ENCODE measurements at places on chromosomes 5 and 9. TPM values are rescaled to one million over a fixed set of nuclear protein-coding genes. Genes with fewer than 3 reads are reported as not detected.

Gene GPX8
- 155 TPM for total RNA-seq

Gene OR1J2
- not detected for total RNA-seq

Gene MAMDC2
- total RNA-seq: 3.4 TPM

Gene GPR150
- 0.34 TPM for total RNA-seq

Gene CDHR2
- not detected for total RNA-seq

Gene ERAP2
- 103 TPM for total RNA-seq

Gene ADGRV1
- total RNA-seq: 0.47 TPM

Gene TRIM36
- 3.6 TPM for total RNA-seq

Gene DUSP1
- total RNA-seq: 80.5 TPM

Gene PCDHA1
- not detected for total RNA-seq

Gene SOHLH1
- total RNA-seq: not detected

Gene HNRNPH1
- total RNA-seq: 265 TPM

Gene UBQLN1
- 165 TPM for total RNA-seq

Gene C5orf52
- total RNA-seq: not detected

Gene CD14
- total RNA-seq: not detected

Gene SHOC1
- 0.02 TPM for total RNA-seq

Gene CCDC112
- total RNA-seq: 4.8 TPM

Gene PCDHA6
- not detected for total RNA-seq

Gene TAF11L14
- total RNA-seq: not detected

Gene FCN2
- not detected for total RNA-seq

Gene PDE6A
- 0.02 TPM for total RNA-seq

Gene IFNA13
- total RNA-seq: not detected

Gene TEX10
- total RNA-seq: 35.2 TPM

Gene TMEM215
- not detected for total RNA-seq

Gene SPATA31D1
- not detected for total RNA-seq

Gene CLTB
- 76.4 TPM for total RNA-seq

Gene LAMC3
- total RNA-seq: not detected

Gene SLC6A7
- not detected for total RNA-seq

Gene MAP3K1
- total RNA-seq: 15.4 TPM

Gene IER5L
- total RNA-seq: 43.1 TPM

Gene OTULINL
- total RNA-seq: 24.7 TPM

Gene CORO2A
- 3.6 TPM for total RNA-seq

Gene PHF24
- total RNA-seq: not detected

Gene MRPS27
- total RNA-seq: 82.0 TPM

Gene ZBTB5
- total RNA-seq: 14.1 TPM

Gene ANKRD31
- 0.02 TPM for total RNA-seq

Gene CRHBP
- not detected for total RNA-seq

Gene CAVIN4
- 0.37 TPM for total RNA-seq

Gene MTX3
- 10.8 TPM for total RNA-seq

Gene PCDHGB1
- 4.9 TPM for total RNA-seq

Gene FAM170A
- not detected for total RNA-seq

Gene C9orf153
- total RNA-seq: not detected

Gene ASS1
- 4.0 TPM for total RNA-seq

Gene SLCO6A1
- not detected for total RNA-seq

Gene PLPPR1
- total RNA-seq: not detected

Gene JAK2
- total RNA-seq: 3.2 TPM

Gene ENG
- 25.9 TPM for total RNA-seq

Gene MYMK
- not detected for total RNA-seq

Gene CYSRT1
- total RNA-seq: 0.44 TPM

Gene TMEM161B
- 21.1 TPM for total RNA-seq

Gene SCGB3A2
- total RNA-seq: not detected

Gene NOXA1
- total RNA-seq: not detected

Gene SLC45A2
- total RNA-seq: not detected
